Sciatic nerve (tissue), 2 donors: ENCODE measurements at places on chromosomes 4 and X. TPM values are rescaled to one million over a fixed set of nuclear protein-coding genes. Genes with fewer than 3 reads are reported as not detected.

Gene SLC10A7
- 17.0 TPM for total RNA-seq

Gene KCNIP4
- total RNA-seq = not detected

Gene TGIF2LX
- not detected for total RNA-seq

Gene COQ2
- 9.4 TPM for total RNA-seq

Gene CSAG3
- not detected for total RNA-seq

Gene NXT2
- total RNA-seq = 6.7 TPM

Gene DSPP
- not detected for total RNA-seq

Gene MCF2
- total RNA-seq = 0.31 TPM

Gene PRMT9
- 12.9 TPM for total RNA-seq

Gene SNCA
- 202 TPM for total RNA-seq

GRCh38 chr4:175369087-175369486, 443.0 kb downstream of the GPM6A start:
- DNase-seq = no peak

DNA sequence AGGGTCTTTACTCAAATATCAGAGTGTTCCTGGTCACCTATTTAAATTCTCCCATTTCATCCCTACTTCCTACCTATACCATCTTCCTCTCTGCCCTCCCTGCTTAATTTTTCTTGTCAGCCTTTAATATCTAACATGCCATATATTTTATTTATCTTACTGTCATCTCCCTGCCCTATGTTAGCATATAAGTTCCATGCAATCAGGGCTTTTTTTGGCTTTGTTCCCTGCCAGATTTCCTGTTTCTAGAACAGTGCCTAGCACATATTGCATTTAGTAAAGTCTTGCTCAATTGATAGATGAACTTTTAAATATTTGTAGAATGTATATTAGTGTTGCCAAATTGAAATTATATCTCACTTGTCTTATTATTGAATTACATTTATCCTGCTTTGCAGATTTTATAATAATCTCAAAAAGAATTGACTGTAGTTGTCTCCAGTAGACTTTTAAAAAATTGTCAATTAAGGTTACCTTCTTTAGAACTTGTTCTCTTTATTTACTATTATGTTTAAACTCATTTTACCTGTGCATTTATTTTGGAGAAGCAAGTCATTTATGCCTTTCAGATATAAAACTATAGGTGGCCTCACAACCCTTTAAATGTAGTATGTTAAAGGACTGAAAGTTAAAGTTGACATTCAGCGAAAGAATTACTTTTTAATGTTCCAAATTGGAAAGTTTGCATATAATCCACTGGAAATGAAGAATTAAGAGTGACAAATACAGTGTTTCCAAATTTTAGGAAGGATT, 108.2 kb upstream of the BMPR1B start:
- DNase-seq = no peak

DNA sequence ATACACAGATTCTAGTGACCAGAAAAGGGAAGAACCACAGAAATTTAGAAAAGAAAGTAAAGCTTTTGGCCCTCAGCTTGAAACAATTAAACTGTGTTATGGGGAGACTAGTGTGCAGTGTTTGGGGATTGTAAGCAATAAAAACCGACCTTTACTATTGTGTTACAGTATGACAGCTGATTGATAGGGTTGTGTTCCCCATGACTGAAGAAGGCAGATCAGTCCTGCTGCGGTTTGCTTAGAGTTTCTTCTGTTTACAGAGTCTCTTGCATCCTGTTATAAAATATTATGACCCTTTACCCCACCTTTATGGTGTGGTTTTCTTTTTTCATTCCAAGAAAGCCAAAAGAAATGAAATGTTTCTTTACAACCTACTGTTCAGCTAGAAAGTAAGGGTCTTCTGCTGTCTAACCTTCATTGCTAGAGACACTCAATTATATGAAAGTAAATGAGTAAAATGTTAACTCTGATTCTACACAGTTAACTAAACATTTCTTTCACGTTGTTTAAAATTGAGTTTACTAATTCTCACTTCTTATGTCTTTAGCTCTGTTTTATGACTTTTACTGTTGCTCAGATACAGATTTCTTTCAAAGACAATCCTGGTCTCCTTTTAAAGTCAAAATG, 18.1 kb downstream of the CHIC1 start:
- no peak for DNase-seq

GRCh38 chr4:48255959-48256342, 13.7 kb downstream of the TEC start:
- no peak for DNase-seq

GRCh38 chr4:36064117-36064516, 180.2 kb downstream of the ARAP2 start:
- no peak for DNase-seq

GRCh38 chrX:53926030-53926429, 118.2 kb downstream of the PHF8 start:
- no peak for DNase-seq

GRCh38 chr4:6520051-6520636, 47.7 kb upstream of the PPP2R2C start:
- DNase-seq = no peak

DNA sequence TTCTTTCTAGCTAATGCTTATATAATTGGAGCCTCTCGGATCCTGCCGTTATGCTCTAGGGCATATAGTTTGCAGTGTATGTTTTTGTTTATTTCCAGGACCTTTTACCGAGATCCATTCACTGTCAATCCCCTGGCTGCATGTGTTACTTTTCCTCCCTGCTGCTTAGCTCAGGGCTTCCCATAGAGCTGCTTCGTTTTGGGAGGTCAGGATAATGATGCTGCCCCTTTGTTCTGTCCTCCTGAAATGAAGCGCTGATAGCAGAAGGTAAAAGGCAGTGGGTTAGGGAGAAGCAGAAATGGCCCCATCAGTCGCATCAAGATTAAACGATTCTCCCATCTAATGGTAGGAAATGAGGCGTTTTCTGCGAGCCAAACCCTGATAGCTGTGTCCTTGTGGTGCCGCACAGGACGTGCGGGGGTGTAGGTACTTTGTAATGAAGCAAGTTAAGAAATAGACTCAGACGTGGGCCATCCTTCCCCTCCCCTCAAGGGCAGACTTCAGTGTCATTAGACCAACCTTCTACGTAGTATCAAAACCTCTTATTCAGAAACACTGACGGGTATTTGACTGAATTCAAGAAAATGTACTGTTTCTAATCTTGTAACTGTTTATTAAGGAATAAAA, 37.3 kb downstream of the AFF2 start:
- DNase-seq = no peak
